ENCODE measurements at places on chromosomes 7 and 10.

DNA sequence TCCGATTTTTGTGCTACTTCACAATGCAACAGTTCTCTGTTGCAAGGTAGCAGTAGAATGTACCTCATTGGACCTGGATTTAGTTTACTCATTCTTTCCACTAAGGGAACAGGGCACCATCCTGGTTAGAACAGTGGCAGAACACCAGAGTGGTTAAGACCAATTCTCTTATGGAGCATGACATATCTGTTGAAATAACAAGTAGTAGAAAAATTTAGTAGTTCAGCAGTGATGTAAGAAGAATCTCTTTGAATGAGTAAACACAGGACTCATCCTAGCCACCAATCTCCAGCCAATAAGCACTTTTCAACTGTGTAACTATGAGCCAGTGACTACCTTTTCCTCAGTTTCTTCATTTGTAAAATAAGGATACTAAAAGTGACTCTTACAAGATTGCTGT lies 2.4 kb downstream of the ANKRD22 start:
- no peak for DNase-seq

GRCh38 chr10:113335592-113335991 lies 217.3 kb upstream of the HABP2 start:
- no peak for DNase-seq

DNA sequence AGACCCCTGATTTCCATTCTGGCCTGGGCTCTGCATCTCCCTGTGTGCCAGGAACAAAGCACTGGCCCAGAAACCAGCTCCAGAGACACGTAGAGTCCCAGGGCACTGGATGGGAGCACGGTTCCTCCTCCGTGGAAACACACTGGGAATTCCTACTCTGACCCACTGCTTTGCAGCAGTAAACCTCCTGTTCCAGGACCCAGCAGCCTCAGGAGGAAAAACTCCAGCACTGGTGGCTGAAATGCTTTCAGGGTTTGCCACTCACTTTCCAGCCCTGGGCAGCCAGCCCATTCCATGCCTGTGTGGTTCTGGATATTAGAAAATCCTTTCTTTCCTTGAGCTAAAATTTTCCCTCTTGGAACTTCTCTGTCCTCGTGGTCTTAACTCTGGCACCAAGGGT lies 58.0 kb downstream of the FAM171A1 start:
- DNase-seq = no peak

- no peak for DNase-seq
These were observed 26.7 kb downstream of the HECW1 start for GRCh38 chr7:43139137-43139536.

DNA sequence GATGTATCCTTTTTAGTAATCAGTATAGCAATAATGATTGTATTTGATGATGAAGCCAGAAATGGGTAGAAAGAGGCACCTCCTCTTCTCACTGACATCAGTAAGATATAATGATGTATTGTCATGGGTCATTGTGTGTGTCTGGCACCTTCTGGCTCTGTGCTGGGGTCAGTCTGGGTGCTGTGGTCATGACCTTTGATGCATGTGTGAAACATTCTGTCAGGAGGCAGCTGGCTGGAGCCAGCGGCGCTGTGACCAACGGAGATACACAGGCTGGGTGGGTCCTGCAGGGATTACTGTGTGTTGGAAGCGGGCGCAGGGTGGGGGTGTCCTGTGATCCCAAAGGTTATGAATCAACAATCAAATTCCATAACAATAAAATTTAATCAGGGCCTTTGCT lies 35.2 kb downstream of the EEPD1 start:
- no peak for DNase-seq

- no peak for DNase-seq
These were observed 838.6 kb upstream of the SORCS1 start for GRCh38 chr10:108003061-108003460.

- DNase-seq = peak; percentile 62
These were observed at the start of gene RBM20 for GRCh38 chr10:110643653-110644597. Gene RBM20, plus strand, starts transcription at chr10:110644336. Its CDS starts 119 bp downstream, at chr10:110644455.

DNA sequence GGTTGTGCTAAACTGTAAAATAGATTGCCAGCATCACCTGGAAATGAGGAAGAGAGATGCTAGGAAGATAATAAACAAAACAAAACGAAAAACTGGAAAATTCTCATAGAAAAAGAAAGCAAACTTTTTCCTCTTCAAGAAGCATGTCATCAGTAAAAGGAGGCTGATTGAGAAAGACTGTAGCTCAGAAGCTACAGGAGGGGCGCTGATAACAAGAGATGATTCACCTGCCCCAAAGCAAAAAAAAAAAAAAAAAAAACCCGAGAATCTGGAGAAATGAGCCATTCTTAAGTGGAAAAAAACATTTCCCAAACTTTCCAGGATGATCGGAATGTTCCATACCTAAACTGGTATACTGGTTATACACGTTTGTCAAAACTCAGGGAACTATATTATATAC lies 130.5 kb upstream of the C1QL3 start:
- DNase-seq = no peak
